Fibroblast of the aortic adventitia (primary cell): ENCODE measurements at places on chromosomes 2 and 18.

DNA sequence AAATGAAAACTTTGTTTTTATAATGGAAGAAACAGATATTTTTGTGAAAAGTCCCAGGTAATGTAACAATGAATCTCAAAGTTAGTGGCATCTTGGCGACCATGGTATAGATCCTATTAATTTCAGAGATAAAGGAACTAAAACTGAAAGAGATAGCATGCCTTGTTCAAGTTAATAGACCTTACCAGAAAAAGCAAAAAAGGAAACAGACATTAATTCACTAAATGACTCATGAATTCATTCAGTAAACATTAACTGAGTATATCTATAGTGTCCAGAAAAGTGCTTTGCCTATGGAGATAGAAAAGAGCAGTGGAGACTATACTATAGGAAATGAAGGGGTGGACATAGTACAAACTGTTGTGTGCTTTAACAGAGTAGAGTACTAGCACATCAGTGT is 763.3 kb downstream of the TRIB2 start:
- no peak for DNase-seq

DNA sequence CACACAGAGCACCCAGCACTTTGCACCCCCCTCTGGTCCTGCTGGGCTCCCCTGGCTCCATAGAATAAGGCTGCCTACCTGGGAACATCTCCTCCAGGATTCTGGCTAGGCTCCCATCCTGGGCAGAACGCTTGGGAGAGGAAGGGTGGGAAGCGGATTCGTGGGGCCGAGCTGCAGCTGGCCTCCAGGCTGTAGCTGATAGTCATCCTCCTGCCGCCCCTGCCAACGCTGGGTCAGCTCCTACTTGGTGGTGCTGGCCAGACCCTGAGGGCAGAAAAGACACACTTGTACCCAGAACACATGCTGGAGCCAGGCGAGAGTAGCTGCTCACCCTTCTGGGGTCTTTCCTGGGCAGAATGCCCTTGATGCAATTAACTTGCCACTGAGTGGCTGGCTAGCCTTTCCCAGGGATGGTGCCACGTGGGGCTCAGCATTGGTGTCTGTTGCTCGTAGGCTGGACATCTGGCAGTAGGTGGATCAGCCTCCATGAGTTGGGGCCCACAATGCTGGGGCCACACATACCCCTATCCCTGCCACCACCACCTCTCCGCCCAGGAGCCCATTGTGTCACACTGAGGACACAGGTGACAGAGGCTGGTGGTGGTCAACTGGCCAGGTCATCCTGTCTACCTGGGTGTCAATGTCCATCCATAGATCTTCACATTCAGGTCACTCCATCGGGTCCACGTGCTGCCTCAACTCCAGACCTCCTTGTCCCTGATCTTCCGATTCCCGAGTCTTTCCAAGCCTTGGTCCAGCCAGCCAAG is 112.8 kb downstream of the NDUFA10 start:
- no peak for DNase-seq

DNA sequence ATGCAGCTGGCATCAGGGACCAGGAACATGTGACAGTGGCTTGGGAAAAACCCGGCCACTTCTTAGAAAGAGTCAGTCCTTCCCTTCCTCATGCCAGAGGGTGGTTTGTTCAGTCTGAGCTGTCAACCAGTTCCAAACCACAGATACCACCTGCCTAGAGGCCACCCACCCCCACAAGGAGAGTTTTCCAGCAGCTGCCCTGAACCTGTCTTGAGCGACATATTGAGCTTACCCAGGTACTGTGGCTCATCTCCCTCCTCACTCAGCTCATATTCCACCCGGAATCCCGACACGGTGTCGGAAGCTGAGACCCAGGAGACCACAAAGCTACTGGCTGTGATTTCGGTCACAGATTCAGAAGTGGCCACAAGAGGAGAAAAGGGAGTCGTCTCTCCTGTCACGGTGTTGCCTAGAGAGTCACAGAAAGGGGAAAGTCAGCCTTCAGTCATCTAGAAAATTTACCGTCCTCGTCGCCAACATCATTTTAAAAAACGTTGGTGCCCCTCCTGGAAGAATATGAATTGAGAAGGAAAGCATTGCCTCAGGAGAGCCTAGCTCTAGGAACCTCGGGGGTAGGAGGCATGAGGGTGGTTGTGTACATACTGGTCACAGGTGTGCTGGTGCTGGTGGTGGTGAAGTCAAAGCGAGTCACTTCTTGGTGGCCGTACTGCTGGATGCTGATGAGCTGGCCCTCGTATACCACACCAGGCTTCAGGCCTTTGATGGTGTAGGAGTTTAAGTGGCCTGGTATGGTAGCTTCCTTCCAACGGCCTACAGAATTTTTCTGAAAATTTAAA is 26.3 kb downstream of the FN1 start:
- DNase-seq = no peak

GRCh38 chr2:142825861-142826260 is 51.6 kb upstream of the KYNU start:
- peak; percentile 35 for DNase-seq

- no peak for DNase-seq
Observed at GRCh38 chr2:22879009-22879863, 505.7 kb upstream of the KLHL29 start.

- DNase-seq = no peak
Observed at GRCh38 chr2:160592993-160593392, 99.4 kb upstream of the RBMS1 start.

DNA sequence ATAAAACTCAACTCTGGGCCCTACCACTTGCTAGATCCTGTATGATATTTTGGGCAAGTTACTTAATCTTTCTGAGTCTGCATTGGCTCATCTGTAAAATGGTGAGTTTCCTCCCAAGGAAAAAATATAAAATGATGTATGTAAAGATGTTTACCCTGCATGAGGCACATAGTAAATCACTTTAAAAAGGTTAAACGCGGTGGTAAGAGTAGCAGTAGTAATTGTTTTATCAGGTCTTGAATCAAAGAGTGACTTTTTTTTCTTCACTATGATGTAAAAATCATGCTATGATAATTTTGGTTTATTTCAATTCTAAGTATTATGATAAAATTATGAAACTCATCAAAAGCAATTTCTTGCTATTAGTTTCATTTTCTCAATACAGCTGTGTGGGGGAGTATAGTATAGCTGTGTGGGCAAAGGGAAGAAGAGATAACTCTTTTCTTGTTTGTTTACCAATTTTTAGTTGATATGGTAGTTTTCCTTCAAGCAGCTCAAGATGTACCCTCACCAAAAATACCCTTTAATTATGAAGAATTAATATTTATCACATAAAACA is 10.7 kb downstream of the ARHGAP15 start:
- no peak for DNase-seq

- no peak for DNase-seq
Observed at GRCh38 chr2:224997802-224998201, 44.5 kb downstream of the DOCK10 start.
